Urinary bladder (tissue), 4 donors: ENCODE measurements at places on chromosomes 2 and 18. TPM values are rescaled to one million over a fixed set of nuclear protein-coding genes. Genes with fewer than 3 reads are reported as not detected.

- DNase-seq = no peak
These were observed 1932.0 kb downstream of the SUCLG1 start for GRCh38 chr2:82527124-82527523.

DNA sequence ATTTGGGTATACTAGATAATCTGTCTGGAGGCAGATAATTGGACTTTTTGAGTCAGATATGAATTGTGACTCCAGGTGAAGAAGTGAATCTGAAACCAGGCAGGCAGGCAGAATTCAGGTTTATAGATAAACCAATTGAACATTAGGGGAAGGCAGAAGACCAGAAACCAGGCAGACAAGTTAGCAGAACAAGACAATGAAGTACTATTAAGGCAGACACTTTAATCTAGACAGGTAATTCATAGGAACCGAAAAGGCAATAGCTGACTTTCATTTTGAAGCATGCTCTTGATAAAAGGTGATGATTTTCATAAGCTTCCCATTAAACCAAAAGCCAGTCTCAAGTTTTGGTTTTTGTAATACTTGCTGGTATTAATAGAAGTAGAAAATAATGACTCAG is 19.3 kb upstream of the SLC4A10 start:
- DNase-seq = no peak

EGR4 gene
- not detected for total RNA-seq

C2orf81 gene
- total RNA-seq = 0.74 TPM

DNA sequence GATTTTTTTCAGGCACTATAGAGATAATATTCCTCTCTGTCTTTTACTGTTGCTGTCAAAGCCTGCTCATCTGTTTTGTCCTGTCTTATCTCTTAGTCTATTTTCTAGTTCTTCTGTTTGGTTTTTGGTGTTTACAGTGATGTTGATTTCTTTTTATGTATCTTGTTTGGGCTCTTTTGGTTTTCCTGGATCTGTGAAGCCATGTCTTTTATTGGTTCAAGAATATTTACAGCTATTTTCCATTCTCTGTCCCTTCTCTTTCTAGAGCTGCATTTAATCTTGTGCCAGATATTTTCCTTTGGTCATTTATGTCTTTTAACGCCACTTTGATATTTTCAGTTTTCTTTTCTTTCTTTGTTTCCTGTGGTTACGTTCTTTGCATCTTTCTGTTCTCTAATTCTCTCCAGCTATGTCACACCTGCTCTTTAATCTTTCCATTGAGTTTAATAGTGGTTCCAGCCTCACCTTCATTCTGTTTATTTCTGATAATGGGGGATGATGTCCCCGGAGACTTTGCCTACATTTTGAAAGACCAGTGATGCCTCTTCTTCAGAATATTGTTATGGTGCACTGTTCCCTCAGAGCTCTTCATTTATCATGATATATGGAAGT is 32.0 kb downstream of the SMCHD1 start:
- DNase-seq = no peak

GRCh38 chr2:191635333-191636234 is 42.4 kb upstream of the NABP1 start:
- no peak for DNase-seq

DTNA gene
- total RNA-seq = 31.7 TPM

DNA sequence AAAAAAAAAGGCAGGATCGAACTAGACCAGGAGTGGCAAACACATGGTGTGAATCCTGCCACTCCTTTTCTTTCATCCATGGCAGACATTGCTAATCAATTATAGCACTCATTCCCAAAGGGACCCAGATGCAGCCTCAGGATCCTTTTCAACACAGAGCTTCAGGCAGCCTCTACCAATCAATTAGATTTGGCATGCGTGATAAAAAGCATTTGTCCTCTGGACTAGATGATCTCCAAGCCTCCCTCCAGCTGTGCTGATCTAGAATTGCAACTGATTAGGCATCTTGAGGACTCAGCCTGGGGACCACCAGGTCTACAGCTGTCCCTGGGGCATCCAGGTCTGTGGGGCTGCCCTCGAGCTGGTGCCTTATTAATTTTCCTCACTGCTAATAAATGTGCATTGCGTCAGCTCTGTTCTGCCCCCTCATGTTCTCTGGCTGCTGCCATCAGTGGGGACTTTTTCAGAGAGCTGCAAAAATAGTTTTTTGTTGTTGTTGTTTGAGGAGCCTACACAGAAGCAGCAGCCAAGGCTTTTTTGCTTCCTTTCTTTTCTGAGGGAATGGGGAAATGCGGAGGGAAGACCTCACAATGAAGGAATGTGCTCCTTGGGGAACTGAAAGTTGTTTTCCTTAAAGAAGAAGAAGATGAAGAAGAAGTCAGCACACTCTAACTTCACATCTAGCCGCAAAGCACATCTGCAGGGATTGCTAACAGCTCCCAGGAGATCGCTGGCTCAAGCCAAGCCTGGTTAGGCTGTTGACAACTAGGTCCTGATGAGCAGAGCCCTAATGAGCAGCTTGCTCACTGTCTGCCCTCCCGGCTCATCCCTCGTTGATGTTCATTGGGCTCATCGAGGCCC is 8.8 kb upstream of the ATOH8 start:
- DNase-seq = peak; percentile 60

EFHD1 gene
- 1.4 TPM for total RNA-seq

DNA sequence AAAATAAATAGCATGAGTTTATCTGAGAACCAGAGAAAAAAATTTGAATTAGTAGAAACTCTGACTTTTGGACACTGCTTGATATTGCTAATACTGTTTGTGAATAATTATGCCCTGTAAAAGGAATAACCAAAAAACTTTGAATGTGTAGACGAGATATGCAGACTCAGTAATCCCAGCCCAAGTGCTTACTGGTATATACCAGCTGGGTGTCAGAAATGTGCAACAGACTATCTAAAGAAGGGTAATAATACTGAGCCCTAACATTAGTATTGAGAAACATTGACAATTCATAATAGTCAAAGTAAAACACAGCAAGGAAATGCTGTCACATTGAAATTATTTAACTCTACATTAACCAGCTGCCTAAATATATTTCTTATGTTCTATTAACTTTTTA is 60.5 kb upstream of the ZC3H15 start:
- DNase-seq = no peak

POTEI gene
- 0.05 TPM for total RNA-seq

DNA sequence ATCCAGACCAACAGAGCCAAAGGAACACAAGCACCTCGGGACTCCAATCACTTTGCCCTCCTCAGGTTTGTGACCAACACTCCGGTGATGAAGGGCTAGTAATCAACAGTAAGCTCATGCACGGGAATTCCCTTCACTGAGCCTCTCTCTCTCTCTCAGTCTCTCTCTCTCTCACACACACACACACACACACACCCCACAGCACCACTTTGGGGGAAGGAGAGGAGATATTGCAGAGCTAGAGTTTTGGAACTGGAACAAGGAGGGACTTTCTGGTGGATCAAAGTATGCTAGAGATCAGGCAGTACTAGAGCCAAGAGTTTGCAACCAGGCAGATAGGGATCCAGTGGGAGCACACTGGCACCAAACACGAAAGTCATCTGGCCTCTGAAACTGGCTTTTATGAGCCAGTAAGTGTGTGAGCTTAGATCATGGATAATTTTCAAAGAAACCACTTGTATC is 98.7 kb downstream of the ANKRD44 start:
- DNase-seq = no peak

- DNase-seq = no peak
These were observed 939.9 kb upstream of the NXPH2 start for GRCh38 chr2:139720056-139720455.

DNA sequence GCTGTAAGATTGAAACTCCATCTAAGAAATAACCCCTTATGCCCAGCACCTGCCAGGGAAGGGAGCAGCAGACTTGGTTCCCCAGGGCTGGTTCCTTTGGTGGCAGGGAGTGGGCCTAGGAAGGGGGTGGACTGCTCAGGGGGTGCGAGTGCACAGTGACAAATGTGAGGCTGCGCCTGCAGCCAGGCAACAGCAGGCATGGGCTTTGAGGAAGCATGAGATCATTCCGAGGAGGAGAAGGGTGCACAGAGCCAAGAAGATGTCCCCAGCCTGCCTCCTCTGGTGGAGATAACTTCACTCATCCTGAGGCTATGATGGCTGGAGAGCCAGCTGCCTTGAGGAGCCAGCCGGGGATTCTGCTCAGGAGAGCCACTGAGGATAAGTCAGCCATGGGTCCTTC is 158.0 kb downstream of the CAPN13 start:
- no peak for DNase-seq

GRCh38 chr2:6883448-6884122 is 6.0 kb downstream of the RSAD2 start:
- DNase-seq = no peak

KIF3C gene
- total RNA-seq = 5.4 TPM

GRCh38 chr2:28414583-28414982 is 21.9 kb downstream of the FOSL2 start:
- DNase-seq = no peak
